ENCODE measurements at places on chromosomes 12 and 14.

DNA sequence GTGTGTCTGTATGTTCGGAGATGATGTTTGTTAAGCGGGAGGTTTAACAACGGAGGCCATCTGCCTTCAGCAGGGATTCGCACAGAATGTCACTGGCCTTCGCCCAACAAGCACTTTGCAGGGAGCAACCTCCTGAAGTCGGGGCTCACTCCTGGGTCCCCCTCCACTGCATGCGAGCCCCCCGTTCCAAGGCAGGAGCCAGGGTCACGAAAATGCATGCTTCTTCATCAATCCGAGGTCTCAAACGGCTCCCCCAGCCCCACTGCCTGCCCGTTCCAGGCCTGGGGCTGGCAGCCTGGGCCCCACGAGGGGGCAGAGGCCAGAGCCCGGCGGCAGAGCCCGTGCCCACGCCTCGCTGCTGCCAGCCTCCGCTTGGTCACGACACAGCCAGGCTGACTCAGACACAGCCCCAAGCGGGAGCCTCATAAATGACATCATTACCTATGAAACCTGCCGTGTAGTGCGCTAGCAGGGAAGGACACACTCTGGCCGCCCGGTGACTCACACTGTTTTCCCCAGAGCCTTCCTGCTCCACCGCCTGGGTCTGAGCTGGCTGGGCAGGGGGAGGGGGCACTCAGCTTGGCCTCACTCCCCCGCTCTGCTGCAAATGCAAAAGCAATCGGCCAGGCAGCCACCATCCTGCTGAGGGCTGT is 169.5 kb upstream of the RTL1 start:
- peak; percentile 87 for DNase-seq

GRCh38 chr14:87111126-87111525 is 881.9 kb downstream of the GALC start:
- no peak for DNase-seq

GRCh38 chr14:50725761-50726160 is 57.7 kb upstream of the SAV1 start:
- DNase-seq = no peak

DNA sequence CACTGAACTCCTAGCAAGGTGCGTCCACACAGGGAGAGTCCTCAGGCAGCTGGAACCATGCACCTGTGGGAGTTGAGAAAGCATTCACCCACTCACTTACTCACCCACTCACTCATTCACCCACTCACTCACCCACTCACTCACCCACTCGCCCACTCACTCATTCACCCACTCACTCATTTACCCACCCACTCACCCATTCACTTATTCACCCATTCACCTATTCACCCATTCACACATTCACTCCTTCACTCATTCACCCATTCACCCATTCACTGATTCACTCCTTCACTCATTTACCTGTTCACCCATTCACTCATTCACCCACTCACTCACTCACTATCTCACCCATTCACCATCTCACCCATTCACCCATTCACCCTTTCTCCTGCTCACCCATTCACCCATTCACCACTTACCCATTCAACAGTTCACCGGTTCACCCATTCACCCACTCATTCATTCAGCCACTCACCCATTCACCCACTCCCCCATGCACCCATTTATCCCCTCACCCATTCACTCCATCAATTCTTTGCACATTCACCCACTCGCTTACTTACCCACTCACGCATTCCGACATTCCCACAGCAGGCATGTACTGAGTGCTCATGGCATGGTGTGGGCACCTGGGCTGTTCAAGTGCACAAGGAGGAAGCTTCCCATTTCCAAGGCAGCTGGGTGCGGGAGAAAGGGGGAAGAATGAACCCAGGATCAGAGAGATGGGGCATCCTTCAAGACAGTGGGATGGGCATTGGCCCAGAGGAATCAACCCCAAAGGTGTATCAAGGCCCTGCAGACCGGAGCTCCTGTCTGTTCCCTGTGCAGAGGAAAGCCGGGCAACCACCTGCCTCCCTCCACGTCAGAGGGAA is 135.2 kb upstream of the C14orf180 start:
- no peak for DNase-seq

DNA sequence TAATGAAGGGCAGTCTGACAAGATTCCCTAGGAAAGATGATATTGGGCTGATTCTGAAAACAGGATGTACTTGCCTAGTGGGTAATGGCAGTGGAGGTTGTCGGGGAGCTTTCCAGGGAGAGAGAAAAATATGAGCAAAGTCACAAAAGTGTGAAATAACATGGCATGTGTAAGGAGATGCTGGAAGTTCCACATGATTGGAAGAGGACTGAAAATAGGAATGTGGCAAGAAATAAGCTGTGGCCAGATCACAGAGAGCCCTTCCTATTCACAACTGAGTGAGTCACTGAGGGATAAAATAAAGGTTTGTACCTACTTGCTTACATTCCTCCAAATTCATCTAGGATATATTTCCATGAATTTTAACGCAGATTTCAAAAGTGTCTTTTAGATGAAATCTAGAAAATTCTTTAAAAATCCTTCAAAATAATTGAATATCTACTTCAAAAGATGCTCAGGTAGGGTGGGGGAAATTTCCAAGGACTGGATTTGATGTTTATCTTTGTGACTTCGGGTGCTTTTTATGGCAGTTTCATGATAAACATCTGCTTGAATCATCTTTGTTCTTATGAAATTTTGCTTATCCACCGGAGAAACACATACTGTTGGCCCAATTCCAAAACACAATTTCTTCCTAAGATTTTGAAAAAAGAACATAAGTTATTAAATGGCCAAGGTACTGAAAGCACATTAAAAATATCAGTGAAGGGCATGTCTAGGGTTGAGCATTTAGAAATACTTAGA is 36.3 kb upstream of the SLC2A13 start:
- DNase-seq = no peak

- DNase-seq = no peak
These were observed 13.5 kb upstream of the NRDE2 start for GRCh38 chr14:90345239-90345557.

GRCh38 chr14:20512177-20512905 is 7.0 kb downstream of the RNASE10 start:
- DNase-seq = no peak

GRCh38 chr14:36767603-36768281 is 106.1 kb downstream of the PAX9 start:
- no peak for DNase-seq

- no peak for DNase-seq
These were observed 183.9 kb upstream of the CNOT2 start for GRCh38 chr12:70059373-70059772.

DNA sequence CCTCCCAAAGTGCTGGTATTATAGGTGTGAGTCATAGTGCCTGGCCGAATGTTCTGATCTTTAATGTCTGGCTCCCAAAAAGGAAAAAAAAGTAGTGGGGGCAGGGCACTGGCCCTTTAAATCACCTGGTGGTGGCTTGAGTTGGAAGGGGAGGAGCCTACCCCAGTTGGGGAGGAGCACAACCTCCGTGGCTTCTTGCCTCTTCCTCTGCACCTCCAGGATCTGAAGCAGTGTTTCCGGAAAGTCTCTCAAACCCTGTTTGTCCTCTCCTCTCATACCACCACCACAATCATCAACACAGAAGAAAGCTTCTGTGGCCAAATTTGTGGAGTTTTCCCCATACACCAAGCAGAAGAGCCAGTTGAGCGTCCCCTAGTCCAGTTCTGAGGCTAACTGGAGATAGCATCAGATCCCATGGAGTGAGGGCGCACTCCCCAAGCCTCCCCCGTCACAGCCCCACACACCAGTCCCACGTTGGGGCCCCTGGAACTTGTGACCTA is 24.3 kb upstream of the RCOR1 start:
- DNase-seq = no peak

DNA sequence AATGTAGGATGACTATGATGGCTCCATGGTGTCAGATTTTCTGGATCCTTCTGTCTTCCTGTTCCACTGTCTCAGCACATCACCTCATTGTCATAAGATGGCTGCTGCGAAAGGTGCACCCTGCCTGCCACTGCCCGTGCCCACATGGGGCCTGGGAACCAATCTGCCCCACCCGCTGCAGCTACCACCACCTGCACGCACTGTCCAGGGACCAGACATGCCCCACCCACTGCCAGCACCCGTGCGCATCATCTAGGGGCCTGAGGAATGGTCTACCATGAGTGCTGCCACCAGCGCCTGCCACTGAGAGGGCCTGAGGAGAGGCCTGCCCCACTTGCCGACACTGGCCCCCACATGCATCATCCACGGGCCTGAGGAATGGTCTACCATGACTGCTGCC is 23.8 kb downstream of the CYP46A1 start:
- no peak for DNase-seq

- peak; percentile 79 for DNase-seq
These were observed 1.8 kb downstream of the COX6A1 start for GRCh38 chr12:120439646-120440247.

- no peak for DNase-seq
These were observed 79.9 kb downstream of the HECTD1 start for GRCh38 chr14:31127690-31128089.

DNA sequence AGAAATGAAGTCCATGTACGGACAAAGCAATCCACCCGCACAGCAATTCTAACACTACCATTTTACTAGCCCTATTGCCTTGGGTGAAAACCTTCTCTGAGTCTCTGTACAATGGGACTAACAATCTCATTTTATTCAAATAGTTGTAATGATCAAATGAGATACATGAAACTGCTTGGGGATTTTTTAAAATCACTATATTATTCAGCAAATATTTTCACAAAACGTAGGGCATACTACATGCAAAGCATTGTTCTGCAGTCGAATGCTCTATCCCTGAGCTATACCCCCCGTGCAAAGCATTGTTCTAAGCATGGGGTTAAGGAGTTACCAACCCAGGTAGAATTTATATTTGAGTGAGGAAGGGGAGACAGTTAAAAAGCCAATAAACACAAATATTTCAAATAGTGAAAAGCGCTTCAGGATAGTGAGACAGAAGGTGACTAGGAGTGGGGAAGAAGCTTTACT is 554 bp upstream of the ATF7 start:
- DNase-seq = no peak

DNA sequence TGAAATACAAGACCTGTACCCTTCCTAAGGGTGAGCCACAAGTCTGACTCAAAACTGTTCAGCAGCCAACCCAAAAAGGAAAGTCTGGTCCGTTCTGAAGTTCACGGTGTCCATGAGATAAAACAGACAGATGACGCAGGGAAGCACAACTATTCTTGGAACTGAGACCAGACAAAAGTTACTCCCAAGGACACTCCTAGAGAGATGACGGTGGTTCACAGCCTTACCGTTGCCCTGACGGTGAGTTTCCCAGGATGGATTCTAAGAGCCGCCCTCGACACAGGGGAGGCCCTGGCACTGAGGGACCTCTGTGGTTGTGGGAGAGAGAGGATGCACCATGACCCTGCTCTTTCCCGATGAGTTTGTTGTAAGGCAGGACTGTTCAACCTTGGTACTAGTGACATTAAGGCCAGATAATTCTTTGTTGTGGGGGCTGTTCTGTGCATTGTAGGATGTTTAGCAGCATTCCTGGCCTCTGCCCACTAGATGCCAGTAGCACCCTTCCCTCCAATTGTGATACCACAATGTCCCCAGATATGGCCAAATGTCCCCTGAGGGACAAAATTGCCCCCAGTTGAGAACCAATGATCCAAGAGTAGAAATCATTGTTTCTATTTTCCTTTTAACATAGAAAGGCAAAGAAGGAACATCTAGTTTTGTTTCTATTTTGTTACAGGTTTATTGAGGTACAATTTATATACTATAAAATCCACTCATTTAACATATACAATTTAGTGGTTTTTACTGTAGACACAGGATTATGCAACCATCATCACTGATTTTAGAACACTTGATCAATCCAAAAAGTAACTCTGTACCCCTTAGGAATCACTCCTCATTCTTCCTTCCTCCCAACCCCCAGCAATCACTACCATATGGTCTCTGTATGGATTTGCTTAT is 23.0 kb downstream of the OR10P1 start:
- peak; percentile 17 for DNase-seq

- no peak for DNase-seq
These were observed 56.1 kb downstream of the EPS8 start for GRCh38 chr12:15733136-15733535.

- DNase-seq = no peak
These were observed 102.8 kb downstream of the SLC16A7 start for GRCh38 chr12:59698600-59698999.

DNA sequence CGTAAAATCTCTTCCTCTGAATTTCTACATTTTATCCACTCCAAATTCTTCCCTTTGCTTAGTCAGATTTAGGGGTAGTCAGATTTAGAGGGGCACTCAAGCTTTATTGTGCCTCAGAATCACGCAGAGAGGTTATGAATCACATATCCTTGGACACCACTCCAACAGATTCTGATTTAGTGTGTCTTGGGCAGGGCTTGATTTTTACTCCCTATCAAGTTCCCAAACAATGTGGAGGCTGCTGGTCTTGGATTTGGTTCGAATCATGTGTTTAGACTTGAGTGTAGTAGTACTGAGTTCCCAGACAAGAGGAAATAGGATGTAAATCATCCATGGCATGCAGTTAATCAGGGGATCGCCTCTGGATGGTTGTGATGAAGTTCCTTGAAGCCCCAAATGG is 298.1 kb upstream of the CLEC14A start:
- no peak for DNase-seq

- no peak for DNase-seq
These were observed 2.9 kb upstream of the CMAS start for GRCh38 chr12:22042976-22043669.

GRCh38 chr12:132422381-132423043 is 67.4 kb upstream of the FBRSL1 start:
- DNase-seq = no peak

- DNase-seq = no peak
These were observed 139.4 kb upstream of the DIO2 start for GRCh38 chr14:80350707-80351106.

DNA sequence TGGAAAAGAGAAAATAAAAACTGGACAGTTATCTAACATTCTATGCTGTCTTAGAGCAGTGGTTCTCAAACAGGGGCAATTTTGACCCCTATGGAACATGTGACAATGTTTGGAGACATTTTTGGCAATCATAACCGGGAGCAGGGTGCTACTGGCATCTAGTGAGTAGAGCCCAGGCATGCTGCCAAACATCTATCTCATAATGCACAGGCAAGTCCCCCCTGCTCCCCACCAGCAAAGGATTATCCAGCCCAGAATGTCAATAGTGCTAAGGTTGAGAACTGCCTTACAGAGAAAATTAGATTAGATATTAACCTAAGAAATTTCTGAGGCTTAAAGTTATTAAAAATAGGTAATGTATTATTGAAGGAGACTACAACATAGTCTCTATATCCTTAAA is 22.9 kb upstream of the CATSPERB start:
- peak; percentile 16 for DNase-seq

DNA sequence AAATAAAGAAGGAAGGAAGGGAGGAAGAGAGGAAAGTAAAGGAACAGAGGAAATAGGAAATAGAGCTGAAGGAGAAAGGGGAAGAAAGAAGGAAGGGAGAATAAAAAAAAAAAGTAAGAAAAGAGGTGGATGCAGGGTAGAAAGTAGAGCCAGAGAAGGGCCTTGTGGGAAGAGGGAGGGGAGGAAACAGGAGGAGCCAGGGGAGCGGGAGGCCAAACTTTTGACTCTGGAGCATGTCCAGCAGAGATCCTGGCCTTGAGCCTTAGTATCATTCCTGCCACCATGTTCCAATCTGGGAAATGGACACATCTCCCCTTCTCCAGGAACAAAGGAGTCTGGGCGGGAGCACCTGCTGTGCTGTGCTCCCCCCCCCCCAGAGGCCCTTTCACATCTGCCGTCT is 11.1 kb upstream of the SMUG1 start:
- DNase-seq = no peak
